ENCODE measurements at places on chromosomes 3 and 15.

DNA sequence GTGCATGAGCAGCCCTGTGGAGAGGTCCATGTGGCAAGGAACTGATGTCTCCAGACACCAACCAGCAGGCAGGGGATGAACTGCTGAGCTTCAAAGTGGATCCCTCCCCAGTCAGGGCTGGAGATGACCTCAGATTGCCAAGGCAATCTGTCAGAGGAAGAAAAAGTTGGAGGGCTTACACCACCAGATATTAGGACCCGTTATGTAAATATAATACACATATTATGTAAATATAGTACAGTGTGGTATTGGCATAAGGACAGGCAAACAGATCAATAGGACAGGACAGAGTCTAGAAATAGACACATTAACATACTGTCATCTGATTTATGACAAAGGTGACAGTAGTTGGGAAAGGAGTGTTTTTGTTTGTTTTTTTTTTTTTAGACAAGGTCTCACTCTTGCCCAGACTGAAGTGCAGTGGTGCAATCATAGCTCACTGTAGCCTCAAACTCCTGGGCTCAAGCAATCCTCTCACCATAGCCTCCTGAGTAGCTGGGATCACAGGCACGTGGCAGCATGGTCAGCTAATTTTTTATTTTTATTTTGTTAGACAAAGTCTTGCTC is 18.0 kb upstream of the RAB7A start:
- DNase-seq: no peak

DNA sequence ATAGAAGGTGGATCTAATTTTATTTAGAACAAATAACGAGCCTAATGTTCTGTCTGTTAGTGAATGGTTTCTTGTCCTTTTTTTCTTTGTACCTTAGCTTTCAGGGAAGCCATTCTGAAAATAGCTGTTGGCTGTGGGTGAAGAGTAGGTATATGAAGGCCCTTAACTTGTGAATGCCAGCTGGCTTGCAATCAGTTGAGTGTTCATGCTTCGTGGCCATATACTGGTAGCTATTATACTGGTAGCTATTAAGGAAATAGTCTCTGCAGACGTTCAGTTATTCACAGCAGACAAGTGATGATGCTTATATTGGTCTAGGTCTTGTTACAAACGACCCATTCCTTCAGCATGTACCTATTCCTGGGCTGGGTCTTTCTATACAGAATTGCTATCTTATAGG is 18.8 kb downstream of the TRIM71 start:
- DNase-seq: no peak

DNA sequence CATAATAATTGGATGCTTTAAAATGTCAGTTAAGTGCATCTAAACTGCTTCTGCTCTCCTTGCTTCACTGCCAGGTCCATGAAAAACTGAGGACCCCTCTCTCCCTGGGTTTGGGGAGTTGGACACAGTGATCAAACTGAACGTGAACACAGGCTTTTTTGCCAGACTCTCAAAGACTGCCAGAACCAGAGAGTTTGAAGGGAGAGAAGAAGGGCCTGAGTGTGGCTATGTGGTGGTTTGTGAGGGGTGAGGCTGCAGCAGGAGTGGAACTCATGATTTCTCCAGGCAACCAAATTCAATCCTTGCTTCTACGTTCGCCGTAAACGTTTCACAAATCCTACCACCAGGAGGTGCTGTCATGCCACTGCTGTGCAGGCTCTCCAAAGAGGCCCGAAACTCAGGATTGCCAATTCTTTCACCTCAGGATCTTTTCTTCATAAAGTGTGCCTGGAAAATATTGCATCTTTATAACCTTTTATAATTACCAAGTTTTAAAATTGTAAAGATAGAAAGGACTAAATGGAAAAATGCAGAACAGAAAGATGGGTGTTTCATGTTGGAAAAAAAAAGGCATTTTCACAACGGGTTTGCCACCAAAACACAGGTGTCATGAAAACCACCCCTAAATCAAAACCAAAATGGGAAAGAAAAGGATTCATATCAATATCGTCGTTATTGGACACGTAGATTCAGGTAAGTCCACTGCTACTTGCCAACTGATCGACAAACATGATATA is 19.7 kb downstream of the TM4SF4 start:
- DNase-seq: peak; percentile 79

DNA sequence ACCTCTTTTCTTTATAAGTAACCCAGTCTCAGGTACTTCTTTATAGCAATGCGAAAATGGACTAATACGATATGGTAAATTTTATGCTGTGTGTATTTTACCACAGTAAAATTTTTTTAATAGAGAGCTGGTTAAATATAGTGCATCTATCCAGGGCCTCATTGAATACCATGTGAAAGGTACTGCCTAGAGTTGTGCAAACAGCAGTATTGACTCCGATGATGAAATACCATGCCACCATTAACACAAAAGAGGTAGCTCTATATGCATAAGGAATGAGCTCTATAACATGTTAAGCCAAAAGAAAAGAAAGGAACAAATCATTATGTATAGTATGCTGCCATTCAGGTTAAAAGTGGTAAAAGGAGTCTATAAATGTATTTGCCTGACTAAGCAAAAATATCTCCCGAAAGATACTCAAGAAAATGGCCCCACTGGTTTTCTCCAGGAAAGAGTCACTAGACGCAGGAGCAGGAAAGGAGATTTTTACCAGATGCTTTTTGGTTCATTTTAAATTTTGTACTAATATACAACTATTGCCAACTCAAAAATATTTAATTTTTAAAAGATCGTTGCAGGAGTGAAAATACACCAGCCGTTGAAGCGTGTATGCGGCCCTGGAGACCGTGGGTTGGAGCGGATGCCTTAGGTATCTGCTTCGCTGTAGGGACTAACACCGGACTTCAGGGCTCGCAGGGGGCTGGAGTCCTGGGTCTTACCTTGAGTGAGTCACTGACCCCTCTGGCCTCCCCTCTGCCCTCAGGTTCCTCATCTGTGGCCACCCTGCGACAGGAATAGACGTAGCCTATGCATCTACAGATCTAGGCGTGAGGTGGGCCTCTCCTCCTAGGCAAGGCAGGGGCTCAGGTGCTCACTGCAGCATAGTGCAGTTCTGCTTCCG is 120.1 kb downstream of the CHSY1 start:
- no peak for DNase-seq

GRCh38 chr3:178078953-178079352 is 457.3 kb upstream of the KCNMB2 start:
- DNase-seq: no peak

- no peak for DNase-seq
Measured at GRCh38 chr3:190414297-190414696, 26.3 kb downstream of the CLDN16 start.

DNA sequence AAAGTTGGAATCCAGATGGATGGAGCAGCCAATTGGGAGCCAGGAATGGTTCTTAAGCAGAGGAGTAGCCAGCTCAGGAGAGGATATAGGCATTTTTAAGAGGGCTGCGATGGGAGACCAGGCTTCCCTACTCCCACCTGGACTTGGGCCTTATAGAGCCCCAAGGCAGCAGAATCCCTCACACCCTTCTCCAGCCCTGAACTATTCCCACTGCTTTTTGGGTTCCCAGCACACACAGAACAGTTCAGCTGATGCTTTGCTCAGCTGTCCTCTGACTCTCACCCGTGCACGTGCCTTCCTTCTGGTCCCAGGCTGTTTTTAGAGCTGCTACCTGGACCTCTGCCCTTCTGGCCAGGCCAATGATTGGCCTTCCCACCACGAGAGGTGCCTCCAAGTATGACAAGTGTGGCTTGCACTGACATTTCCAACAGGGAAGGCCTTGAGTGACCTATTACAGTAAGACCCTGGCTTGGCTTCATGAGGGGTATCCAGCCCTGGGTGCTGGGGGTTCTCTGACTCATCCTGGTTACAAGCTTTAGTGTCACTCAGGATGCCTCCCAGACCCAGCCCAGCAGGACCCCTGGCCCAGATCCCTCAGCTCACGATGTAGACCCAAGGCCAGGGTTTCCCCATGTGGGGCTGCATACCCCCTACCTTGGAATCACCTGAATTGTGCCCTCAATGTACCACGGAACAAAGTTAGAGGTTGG is 25.2 kb downstream of the NOX5 start:
- DNase-seq: peak; percentile 25

DNA sequence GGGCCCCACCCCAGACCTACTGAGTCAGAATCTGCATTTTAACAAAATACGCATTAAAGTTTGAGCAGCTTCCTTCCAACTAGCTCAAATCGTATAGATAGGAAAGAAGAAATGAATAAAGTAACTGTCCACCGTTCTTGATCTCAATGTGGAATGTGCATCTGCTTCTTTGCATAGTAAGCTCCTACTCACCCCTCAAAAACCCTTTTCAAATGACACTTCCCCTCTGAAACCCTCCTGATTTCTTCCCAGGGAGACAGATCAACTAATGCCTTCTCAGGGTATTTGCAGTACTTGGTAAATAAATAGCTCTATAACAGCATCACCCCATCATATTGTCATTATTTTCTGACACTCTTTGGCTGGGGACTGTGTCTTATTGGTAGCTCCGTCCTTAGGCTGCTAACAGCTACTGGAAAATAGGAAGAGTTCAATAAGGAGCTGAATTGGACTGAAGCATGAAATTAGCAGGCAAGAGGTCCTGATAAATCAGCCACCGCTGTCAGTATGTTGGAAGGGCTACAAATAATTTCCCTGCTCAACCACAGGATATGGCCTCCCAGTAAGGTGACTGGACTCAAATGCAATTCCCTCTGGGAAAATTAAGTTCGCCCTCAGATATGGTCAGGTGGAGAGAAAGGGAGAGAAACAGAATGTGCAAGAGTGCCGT is 10.2 kb downstream of the OXTR start:
- DNase-seq: no peak

GRCh38 chr3:24375947-24376384 is 118.7 kb downstream of the THRB start:
- DNase-seq: no peak

- DNase-seq: no peak
Measured at GRCh38 chr3:182544542-182544941, 248.8 kb upstream of the ATP11B start.

GRCh38 chr3:172098698-172099494 is 59.5 kb downstream of the FNDC3B start:
- DNase-seq: no peak

- no peak for DNase-seq
Measured at GRCh38 chr3:48863122-48863521, 15.4 kb upstream of the PRKAR2A start.

DNA sequence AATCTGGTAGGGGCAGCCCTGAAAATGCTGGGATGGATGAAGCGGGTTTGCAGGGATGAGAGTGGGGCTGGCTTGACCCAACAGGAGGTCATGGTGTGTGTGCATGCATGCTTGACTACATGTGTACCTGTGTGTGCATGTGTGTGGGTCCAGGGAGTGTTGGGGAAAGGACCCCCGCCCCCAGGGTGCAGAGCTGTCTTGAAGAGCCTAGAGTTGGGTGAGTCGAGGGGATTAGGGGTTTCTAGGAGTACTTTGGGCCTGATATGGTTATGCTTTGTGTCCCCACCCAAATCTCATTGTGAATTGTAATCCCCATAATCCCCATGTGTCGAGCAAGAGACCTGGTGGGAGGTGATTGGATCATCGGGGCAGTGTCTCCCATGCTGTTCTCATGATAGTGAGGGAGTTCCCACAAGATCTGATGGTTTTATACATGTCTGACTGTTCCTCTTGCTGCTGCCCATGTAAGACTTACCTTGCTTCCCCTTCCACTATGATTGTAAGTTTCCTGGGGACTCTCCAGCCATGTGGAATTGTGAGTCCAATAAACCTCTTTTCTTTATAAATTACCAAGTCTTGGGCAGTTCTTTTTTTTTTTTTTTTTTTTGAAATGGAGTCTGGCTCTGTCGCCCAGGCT is 5.2 kb upstream of the LCTL start:
- no peak for DNase-seq

DNA sequence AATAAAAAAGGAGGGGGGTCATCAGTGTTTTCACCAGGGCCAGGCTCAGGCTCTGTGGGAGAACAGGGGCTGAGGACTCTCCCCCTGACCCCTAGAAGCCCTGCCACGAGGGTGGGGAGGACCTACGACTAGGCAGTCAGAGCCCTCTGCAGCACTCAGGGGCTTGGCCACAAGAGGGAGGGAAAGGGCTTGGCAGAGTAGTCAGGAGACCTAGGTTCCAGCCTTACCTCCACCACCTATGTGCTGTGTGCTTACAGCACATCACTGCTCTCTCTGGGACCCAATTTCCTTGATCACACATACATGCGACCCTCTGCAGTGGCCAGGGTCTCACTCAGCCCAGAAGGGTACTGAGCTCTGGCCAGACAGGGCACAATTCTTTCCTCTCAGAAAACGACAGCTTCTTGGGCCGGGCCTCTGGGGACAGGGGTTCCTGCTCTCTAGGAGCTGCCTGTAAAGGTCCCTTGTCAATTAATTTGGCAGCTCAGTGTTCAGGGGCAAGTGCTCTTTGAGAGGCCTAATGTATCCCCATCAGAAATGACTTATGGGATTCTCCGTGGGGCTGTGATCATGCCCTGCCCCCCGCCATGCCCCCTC is 16.4 kb upstream of the SKIC8 start:
- DNase-seq: peak; percentile 71

- DNase-seq: no peak
Measured at GRCh38 chr15:74723754-74724334, 1.5 kb downstream of the CYP1A1 start.

DNA sequence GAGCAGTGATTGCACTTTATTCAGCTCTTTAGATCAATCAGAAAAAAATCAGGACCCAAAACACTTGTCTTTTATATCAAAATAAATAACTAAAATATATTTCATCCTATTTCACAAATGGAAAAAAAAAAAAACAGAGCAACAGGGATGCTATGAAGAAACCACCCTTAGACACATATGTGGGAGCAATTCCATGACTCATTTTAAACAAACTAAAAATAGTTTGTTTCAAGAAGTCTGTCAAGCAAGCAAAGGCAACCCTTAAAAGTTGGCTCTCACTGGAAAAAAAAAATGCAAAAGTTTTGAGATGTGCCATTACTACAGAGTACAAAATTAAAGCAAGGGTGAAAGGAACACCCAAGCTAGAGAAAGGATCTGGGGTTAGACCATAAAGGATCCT is 5.7 kb downstream of the ATP13A3 start:
- DNase-seq: no peak

DNA sequence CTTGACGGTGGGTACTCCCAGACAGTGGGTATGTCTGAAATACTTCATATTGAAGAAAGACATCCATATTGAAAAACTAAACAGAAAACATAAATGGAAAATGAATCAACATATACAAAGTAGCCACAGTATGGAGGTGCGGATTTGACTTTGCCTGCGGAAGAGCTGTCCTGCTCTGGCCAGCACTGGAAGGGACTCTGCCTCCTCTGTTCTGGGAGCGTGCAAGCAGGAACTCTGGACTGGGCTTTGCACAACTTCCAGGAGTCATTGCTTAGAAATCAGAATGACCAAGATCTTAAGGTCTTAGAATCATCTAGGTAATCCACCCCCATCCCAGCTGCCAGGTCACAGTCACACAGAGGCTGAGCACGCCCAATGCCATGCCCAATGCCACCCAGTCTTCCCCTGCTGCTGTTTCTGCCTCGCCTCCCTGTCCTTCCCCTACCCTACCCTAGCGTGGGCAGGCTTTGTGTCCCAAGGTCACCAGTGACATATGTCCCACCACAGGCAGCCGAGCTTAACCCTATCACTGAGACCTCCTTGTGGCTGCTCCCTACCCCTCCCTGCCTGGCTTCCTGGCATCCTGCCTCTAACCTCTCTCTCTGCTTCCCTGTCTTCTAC is 36.3 kb downstream of the CDC25A start:
- no peak for DNase-seq
